ENCODE measurements at places on chromosomes 1 and 21. TPM values are rescaled to one million over a fixed set of nuclear protein-coding genes. Genes with fewer than 3 reads are reported as not detected.

Gene TAS1R1
- total RNA-seq, result not detected

Gene CACHD1
- total RNA-seq, result 10.0 TPM

Gene PADI3
- not detected for total RNA-seq

Gene GPR25
- total RNA-seq, result not detected

Gene CRYAA
- not detected for total RNA-seq

Gene SH2D5
- total RNA-seq, result 1.5 TPM

Gene S100A7
- not detected for total RNA-seq

Gene XCL2
- total RNA-seq, result not detected

Gene TRAF3IP3
- total RNA-seq, result not detected

Gene OR2T2
- not detected for total RNA-seq

Gene DCST2
- total RNA-seq, result not detected

Gene HSD17B7
- total RNA-seq, result 44.3 TPM

Gene MYBPH
- total RNA-seq, result not detected

Gene LPAR3
- total RNA-seq, result 9.7 TPM

Gene TRIM45
- 3.3 TPM for total RNA-seq

Gene GBP7
- total RNA-seq, result not detected

Gene FAM72C
- total RNA-seq, result 2.7 TPM

Gene SYT6
- under 0.01 TPM for total RNA-seq

Gene LCE6A
- total RNA-seq, result not detected

Gene ABCG1
- 0.15 TPM for total RNA-seq

Gene NBPF20
- 0.93 TPM for total RNA-seq

Gene VHLL
- total RNA-seq, result not detected

Gene SIM2
- total RNA-seq, result not detected

Gene IFNLR1
- total RNA-seq, result under 0.01 TPM

Gene TLCD4
- total RNA-seq, result 12.4 TPM

Gene BMP8B
- total RNA-seq, result 2.2 TPM

Gene KCNE2
- not detected for total RNA-seq

Gene CNKSR1
- 0.33 TPM for total RNA-seq

Gene PRDM15
- total RNA-seq, result 4.5 TPM

Data from melanocyte of skin (primary cell).